NCI-H2171 (cell line): ENCODE measurements at places on chromosomes 2 and 18.

- DNase-seq, result no peak
Observed at GRCh38 chr2:17362956-17363355, 155.3 kb downstream of the RAD51AP2 start.

- no peak for DNase-seq
Observed at GRCh38 chr18:1392865-1393734, 488.4 kb downstream of the ADCYAP1 start.

GRCh38 chr2:233133239-233133638, 73.1 kb downstream of the INPP5D start:
- DNase-seq, result no peak

DNA sequence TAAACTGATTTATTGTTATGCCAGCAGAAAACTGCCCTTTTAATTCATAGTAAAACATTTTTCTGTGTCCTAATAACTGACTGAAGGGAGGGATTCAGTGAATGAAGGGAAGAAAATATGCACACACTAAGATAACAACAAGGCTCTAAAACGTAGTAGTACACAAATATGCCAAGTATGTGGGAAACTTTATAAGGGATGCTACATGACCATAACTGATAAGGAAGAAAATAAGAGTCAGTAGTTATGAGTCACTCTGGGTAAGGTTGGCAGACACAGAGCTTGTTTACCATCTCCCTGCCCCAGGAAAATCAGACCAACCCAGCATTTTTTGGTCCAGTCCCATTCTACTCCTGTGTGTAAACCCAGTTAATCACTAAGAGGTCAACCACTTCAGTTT, 124.2 kb downstream of the RPRM start:
- DNase-seq, result no peak

DNA sequence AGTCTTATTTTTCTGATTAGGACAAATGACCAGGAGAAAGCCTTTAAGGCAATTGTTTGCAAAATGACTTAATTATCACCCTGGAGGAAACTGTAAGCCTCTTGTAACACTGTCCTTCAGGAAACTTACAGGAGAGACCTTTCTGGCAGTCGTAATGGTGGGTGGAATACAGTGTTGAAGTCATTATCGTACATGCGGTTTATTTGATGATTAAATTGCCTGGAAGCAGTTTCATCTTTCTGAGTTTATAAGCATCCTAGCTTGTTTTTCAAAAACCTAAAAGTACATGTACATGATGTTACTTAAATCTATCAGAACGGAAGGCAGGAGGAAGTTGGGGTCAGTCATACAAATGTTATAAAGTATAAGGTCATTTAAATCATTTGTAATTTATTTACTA, 86.2 kb upstream of the RAB27B start:
- no peak for DNase-seq

- no peak for DNase-seq
Observed at GRCh38 chr2:177231270-177231669, 18.7 kb downstream of the HNRNPA3 start.

DNA sequence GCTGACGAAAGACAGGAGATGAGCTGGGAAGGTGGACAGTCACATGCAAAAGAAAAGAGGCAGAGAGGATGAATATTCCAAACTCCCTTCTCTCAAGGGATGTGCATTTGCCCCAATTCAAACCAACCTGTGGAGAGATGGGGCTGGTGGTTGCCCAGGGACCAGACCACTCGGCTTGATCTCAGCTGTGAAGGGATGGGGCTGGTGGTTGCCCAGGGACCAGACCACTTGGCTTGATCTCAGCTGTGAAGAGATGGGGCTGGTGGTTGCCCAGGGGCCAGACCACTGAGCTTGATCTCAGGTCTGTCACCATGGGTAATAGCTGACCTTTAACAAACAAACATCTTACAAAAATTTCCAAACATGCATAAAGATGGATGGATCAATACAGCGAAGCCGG, 42.5 kb upstream of the SALL3 start:
- no peak for DNase-seq

DNA sequence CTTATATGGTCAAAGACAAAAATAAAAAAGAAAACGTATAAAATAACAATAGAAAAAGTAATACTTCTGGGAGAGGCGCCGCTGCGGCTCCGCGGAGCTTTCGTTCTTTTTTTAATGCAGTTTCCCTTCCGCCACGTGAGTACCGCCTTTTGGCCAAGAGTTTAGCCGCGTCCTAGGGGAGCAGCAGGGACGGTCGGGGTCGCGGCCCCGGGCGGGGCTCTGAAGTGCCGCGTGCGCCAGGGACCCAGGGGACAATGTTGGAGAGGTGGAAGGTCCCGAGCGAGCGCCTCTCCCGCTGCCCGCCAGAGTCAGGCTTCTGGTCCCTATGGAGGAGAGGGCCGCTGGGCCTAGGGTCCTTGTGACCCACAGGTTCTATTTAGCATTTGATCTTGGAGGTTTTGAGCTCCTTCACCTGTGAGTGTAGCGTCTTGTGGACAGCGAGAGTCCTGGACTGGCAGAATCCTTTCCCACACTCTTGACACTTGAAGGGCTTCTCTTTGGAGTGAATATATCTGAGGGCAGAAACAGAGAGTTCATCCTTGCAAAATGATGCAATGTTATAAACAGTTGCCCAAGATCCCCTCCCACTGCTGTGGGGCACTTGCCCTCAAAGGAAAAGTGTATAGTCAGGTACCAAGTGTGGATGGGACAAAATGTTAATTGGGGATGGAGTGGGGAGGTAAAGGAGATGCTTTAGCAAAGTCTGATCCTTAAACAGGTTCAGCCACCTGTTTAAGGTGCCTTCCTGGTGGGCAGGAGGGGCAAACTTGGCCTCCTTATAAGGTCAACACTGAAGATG, 6.3 kb downstream of the OSR1 start:
- no peak for DNase-seq

DNA sequence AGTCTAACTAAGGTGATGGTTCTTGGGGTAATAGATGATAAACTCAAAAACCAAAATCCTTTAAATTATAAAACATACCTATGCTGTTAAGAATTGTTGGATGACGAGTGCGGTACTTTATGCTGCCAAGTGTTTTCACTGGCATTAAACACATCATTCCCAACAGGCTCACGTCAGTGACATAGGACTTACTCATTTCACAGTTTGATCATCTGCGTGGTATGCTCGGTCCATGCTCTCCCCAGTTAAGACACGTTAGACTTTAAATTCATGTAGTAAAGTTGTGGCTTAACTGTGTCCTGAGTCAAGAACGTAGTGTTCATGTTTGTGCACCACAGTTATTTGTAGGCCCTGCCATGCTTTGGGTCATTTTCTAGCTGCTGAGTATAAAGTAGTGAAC, 125.6 kb upstream of the MYT1L start:
- no peak for DNase-seq

DNA sequence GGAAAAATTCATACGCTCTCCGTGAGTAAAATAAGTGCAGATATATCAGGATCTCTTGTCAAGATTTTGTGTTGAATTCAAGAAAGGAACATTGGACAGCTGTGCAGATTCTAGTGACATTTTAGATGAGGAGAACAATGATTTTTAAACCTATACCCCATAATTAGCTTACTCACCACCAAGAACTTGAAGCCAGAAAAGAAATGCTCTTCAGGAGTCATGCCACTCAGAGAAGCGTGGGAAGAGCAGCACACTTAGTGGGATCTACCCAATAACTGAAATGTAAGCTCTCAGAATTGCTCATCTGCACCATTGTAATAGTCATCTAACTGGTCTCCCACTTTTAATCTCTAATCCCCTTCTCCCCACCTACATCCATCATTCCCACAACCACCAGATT, 9.2 kb upstream of the ERMN start:
- DNase-seq, result no peak

- no peak for DNase-seq
Observed at GRCh38 chr2:234450431-234451124, 46.3 kb downstream of the ARL4C start.

GRCh38 chr2:8563814-8564474, 117.9 kb upstream of the ID2 start:
- DNase-seq, result no peak

GRCh38 chr2:1625281-1626001, 118.9 kb downstream of the PXDN start:
- no peak for DNase-seq

- DNase-seq, result no peak
Observed at GRCh38 chr2:181540421-181540820, 83.2 kb downstream of the ITGA4 start.

DNA sequence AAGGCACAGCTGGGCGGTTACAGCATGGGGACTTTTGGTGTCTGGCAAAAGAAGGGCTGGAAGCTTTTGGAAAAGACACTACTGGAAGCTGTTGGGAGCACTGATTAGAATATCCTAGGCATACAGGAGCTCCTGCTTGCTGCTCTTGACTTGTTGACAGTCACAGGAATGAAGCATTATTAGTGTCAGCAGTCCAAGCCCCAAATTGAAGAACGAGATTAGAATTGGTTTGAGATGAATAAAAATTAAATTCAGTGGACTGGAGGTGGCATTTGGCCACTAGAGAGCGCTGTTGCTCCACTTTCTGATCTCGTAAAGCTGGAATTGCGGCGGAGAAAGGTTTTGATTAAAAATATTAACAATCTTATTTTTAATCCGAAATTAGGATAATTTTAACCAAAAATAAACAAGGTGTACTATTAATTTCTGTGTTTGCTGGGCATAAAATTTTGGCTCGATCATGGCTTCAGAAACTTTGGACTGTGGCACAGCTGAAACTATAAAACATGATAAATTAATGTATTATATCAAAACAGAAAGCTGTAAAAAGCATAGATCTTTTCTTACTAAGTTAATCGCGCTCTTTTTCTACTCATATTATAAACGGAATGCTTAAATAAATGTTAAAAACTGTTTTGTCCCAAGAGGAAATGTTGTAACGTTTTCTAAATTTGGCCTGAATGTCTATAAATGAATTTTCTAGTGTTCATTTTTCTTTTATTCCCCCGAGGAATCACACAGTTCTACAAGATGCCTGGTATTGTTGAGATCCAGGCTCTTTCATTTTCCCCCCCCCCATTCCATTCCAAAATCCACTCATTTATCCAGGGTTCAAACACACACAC, 2.4 kb upstream of the HOXD8 start:
- DNase-seq, result peak; percentile 45

GRCh38 chr2:156098506-156098905, 234.0 kb downstream of the NR4A2 start:
- DNase-seq, result no peak

DNA sequence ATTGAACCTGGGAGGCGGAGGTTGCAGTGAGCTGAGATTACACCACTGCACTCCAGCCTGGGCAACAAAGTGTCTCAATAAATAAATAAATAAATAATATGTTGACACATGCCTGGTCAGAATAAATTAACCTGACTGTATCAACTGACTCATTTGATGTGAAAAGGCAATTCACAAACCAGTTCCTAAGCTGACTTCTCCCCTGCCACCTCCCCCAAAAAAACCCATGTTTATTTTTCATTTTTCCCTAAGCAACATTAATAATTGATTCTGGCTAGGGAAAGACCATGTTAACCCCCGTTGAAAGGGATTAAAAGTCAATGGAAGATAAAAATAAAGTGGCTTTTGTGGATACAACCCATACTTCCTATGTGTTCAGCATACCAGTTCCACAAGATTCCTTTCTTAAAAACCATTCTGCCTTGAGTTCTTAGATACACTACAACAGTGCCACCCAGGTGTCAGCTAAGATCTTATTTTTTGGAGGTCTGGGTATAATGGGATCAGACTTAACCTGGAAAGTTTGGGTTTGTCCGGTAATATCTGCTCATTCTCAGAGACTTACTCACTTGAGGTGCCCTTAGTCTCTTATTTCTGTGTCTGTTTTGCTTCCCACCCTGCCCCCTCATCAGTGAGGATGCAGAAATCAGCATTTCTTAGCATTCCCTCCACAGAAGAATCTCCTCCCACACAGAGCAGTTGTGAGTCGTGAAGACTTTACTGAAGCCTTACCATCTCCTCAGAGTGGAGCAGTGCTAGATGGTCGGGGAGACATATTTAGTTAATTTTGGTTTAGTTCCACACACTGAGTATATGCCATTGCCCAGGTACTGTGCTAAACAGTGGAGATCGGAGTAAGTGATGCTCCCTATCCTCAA, 10.1 kb upstream of the MCFD2 start:
- DNase-seq, result no peak

- DNase-seq, result no peak
Observed at GRCh38 chr2:134231965-134232340, 21.9 kb upstream of the MGAT5 start.

DNA sequence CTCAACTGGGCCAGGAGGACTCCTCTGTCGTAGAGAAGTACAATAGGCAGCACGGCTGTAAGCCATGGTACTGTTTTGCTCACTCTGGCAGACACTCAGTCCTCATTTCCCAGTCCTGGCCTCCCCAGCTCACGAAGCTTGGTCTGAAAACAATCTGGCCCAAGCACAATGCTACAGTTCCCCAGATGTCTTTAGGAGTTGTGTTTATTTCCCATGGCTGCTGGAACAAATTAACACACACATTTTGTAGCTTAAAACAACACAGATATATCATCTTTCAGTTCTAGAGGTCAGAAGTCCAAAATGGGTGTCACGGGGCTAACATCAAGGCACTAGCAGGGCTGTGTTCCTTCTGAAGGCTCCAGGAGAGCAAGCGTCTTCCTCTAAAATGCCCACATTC, 13.0 kb downstream of the FABP1 start:
- DNase-seq, result no peak

DNA sequence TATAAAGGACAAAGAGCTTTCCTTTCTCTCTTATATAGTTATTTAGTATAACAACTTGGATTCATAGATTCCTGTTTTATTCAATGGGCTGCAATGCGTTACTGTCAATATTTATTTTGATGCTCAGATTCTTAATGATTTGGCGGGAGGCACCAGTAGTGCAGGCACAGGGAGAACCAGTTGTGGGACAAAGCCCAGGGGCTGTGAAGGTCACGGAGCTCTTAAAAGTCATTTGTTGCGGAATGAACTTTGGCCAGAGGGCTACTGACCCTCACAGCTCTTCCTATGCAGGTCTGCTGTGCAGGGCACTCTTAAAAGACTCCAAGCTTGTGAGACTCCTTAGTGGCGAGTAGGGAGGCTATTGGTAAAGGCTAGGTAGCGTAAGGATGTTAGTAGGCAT, 34.0 kb downstream of the BCL2L11 start:
- DNase-seq, result no peak

- no peak for DNase-seq
Observed at GRCh38 chr2:216796115-216796840, 63.6 kb downstream of the TNP1 start.

DNA sequence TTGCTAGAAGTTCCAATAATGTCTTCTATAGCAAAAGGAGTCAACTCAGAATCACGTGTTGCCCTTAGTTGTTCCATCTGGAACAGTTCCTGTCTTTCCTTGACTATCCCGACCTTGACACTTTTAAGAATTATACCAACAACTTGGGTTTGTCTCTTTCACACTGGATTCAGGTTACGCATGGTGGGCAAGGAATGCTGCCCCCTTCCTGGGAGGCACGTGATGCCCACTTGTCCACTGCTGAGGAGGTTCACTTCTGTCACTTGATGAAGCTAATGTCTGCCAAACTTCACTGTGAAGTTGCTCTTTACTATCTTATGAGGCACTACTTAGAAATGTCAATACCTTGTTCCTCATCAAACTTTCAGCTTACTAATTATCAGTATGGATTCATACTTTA, 5.3 kb downstream of the COX5B start:
- DNase-seq, result no peak

GRCh38 chr2:118791483-118791882, 56.0 kb downstream of the EN1 start:
- no peak for DNase-seq
